ENCODE measurements at places on chromosomes 2 and 18.

GRCh38 chr2:217899231-217900009 is 103.4 kb downstream of the TNS1 start:
- no peak for DNase-seq

DNA sequence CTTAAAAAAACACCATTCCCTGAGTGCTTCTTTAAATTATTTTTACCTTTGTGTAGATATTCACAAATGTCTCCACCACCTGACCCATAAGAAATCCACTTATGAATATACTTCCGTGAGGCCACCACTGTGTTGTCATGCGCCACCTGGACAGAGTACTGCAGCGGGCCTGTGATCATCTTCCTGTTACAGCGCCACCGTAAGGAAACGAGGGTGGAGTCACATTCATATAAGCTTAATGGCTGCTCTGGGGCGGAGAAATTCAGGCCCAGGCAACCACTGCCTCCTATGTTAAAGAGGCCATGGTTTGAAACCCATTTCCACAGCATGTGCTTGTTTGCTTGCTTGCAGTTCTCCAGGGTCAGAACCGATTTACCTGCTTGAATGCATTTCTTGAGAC is 17.7 kb downstream of the PLA2R1 start:
- DNase-seq = no peak

DNA sequence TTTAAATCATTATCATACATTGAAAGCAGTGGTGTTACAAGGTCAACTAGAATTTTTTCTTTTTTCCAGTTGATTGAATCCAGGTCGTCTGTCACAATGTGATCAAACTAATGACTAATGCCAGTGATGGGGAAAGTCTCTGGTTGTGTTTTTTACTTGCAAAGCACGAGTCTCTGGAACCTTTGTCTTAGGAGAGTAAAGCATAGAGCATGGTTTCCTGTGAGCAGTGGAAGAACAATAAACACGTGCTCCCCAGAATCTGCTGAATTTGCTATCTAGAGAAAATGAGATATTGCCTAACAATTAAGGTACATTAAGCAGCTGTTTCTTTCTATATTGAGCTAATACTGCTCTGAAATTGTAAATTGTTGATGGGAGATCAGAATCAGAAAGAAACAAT is 1332.4 kb upstream of the TMEFF2 start:
- no peak for DNase-seq

DNA sequence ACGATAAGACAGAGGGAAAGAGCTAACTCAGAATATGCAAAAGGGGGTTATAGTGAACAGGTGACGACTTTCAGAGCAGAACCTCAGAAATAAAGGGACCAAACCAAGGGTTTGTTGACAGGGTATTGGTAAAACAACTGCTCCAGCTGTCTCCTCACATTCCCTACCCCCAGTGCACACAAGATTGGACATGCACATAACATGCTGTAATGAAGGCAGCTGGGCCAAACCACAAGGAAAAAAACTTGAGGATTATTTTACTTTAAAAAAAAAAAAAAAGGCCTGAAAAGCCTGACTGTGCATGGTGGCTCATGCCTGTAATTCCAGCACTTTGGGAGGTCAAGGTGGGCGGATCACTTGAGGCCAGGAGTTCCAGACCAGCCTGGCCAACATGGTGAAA is 3.5 kb downstream of the RBM43 start:
- DNase-seq = no peak

DNA sequence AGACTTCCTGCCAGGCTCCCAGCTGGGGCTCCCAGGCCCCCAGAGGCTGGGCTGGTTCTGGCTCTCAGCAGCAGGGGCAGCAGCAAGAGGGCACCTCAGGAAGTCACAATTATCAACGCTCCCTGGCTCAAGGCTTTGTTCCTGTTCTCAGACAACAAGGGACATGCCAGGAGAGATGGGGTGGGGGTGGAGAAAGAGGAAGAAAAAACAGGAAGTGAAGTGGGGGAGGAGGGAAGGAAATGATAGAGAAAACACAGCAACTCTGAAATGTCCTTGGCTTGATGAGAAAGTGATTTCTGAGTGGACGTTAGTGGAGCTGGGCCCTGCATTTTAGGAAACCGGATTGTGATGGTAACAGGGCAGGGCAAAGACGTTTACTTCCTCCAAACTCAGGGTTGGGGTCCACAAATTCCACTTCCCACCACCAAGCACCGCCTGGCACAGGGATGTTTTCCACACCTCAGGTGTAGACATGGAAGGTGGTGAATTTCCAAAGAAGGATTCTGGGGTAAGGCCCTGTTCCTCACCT is 40.4 kb downstream of the CYRIA start:
- DNase-seq = no peak

GRCh38 chr18:80176334-80177073 is 67.4 kb downstream of the ADNP2 start:
- DNase-seq = no peak

GRCh38 chr2:43175020-43175441 is 51.4 kb downstream of the ZFP36L2 start:
- no peak for DNase-seq

GRCh38 chr2:64594226-64594989 is 59.3 kb downstream of the SERTAD2 start:
- DNase-seq = no peak

DNA sequence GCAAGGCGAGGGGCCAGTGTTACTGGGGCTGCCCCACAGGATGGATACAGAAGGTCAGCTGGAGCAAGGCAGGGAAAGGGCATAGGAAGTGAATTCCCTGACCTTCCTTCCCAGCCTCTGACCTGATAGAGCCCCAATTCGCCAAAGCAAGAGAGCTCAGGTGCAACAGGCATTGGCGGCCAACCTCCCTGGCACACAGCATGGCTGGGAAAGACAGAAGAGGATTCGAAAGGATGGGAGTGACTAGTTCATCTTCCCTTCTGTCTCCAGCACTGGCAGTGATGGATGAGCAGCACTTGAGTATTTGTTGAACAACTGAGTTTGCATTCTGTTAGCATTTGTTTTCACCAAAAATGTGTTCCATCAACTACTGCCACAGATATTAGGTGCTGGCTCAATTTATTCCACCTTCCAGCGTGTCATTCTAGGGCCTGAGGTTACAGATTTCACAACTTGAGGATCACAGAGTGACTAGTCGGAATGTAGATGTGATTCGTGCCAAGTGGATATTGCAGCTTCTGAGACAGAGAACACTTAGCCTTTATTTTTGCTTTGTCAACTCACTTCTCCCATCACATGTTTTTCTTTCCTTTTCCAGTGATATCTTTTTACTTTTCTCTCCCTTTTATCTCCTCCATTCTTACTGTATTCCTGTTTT is 6.2 kb downstream of the COPS8 start:
- no peak for DNase-seq

GRCh38 chr2:62364791-62365528 is 141.0 kb downstream of the TMEM17 start:
- DNase-seq = no peak

GRCh38 chr18:50428531-50429206 is 53.8 kb downstream of the SKA1 start:
- no peak for DNase-seq

DNA sequence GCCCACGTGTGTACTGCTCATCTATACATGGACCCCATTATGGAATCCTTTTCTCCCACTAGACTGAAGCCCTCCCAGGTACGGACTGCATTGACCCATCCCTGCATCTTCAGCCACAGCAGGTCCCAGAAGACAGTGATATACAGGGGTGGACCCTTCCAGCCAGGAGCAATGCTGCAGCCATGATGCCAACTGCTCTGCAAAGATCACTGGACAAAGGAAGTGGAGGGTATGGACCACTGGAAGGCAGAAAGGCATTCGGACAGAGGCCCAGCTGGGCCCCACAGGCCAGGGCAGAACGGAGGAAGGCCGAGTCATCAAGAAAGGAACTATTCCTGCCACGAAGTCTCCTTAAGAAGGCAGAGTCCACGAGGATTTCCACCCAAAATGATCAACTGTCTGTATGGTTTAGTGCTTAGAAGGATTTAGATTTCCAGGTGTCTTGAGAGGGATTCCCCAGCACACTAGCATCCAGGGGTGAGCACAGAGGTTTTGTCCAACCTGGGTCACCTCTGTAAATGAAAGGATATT is 93.4 kb downstream of the TWIST2 start:
- no peak for DNase-seq

GRCh38 chr18:46184727-46185126 is 80.5 kb downstream of the HAUS1 start:
- DNase-seq = no peak

GRCh38 chr2:238445409-238446190 is 18.9 kb downstream of the ASB1 start:
- no peak for DNase-seq

GRCh38 chr2:113877711-113878598 is 11.9 kb upstream of the ACTR3 start:
- no peak for DNase-seq

DNA sequence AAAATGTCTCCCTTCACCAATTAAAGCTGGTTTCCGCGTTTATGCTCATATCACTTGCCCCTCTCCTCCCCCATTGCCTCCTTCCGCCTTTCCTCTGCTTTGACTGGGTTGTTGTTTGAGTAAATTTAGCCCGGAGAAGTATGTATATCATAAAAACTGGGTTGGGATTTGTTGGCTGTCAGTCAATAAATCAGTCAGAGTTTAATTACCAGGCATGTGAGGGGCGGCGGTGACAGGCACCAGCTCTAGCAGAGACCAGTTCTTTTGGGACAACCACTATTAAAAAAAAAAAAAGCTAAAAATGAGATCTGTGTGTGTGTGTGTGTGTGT is 382.4 kb upstream of the SMIM21 start:
- DNase-seq = no peak

DNA sequence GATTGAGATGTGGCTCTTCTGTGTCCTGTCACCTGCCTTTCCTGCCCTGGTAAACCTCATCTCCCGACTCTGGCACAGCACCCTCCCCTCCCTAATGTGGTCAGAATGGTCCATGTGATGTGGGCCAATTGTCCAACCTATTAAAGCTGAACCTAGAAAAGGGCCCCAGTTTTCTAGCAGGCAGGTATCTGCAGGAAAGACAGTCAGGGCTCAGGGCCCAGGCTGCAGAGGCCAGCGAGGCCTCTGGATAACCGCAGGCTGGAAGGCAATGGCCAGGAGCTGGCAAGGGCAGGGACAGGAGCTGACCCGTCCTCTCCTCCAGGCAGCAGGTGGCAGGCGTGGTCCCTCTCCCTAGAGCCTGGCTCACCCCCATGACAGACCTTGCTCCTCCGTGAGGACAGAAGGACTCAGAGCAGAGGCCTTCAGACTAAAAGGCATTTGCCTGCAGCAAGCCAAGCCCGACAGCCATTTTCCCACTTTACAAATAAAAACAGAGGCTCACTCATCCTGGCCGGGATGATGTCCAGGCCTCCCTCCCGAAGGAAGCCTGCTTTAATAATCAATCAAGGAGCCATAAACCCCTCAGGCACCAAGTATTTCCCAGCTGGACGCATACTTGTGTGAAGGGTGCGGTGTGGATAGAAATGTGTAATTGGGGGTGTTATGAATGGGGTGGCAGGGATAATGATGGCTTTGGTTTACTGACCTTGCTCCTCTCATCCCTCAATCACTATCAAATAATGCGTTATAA is 107.1 kb downstream of the TWIST2 start:
- DNase-seq = no peak

DNA sequence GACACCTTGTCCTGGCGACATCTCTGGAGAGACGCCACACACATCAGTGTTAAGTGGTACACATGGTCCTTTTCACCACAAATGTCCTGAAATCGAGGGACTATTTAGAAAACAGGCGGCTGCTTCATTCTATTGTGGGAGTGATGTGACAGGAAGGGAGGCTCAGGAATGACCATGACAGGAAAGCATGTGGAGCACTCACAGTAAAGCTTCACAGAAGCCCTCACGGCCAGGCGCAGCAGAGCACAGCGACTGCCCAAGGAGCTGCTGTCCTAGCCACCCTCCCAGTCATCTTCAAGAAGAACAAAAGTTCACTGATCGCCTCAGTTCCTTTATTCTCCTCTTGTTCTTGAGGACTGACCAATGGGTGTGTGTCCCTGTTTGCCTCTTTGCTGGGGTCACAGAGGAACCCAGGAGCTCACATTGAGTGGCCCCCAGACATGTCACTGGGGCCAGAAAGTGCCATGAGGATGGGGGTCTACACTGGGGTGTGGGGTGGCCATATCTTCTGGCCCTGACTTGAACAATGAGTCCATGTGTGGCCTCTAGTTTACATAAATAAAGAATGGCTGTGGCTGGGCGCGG is 84.6 kb upstream of the RANBP2 start:
- DNase-seq = no peak

GRCh38 chr2:202061695-202062094 is 11.4 kb upstream of the KIAA2012 start:
- no peak for DNase-seq

GRCh38 chr2:105786231-105787230 is 41.8 kb downstream of the NCK2 start:
- no peak for DNase-seq

DNA sequence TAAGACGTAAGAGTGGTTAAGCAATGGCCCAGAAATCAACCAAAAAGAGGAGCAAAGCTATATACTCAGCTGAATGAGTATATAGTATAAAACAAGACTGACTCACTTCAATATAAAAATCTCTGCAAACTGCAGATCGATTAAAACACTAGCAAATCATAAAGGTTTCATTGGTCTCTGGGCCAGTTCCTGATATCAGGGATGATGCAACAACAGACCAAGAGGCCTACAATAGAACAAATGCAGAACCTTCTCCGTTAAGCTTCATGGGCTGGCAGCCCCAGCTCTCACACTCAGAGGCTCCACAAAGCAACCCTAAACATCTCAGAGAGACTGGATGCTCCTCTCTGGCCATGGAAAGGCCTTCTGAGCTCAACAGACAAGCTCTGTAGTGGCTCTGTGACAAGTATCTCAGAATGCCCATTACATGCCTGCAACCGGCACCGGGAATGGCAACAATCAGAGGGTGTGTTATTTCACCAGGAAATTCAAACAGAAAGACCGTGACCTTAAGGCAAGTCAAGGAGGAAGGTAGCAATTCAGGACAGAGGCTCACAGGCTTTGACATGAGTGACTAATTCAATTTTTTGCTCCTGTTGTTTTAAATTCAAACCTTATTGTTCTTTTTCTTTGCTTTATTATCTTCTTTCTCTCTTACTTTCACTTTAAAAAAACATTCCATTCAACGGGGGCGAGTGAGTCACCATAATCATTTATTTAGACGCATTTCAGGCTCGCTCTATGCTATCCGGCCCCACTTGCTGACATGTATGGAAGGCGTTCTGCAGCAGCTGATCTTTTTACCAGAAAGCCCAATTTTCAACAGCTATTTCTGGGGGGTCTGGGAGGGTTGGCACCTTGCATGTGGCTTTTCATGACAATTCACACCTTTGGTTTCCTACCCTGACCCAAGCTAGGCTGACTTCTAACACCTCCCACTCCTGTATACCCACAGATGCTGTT is 15.1 kb downstream of the CYRIA start:
- DNase-seq = no peak

DNA sequence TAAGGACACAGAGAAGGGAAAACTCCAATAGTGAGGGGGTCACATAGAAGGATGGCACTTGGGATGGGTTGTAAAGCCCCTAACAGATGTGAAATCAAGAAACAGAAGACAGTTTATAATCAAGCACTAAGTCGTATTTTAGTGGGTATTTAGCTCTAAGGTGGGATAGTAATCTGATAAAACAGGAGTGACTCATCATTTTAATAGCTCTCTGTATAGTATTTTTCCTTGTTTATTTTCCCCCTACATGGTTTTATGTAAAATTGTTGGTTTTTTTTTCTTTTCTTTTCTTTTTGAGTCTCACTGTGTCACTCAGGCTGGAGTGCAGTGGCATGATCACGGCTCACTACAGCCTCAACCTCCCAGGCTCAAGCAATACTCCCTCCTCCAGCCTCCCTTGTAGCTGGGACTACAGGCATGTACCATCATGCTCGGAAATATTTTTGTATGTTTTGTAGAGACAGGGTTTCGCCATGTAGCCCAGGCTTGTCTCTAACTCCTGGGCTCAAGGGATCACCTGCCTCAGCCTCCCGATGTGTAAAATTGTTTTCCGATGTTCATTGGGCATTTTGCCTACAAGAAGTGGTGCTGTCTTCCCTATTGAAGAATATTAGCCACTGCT is 142.6 kb upstream of the SERPINE2 start:
- DNase-seq = no peak

All from NCI-H187 treated with DMSO at 0.1 percent for 48 hours (cell line).